Memory B cell (primary cell): ENCODE measurements at places on chromosomes 6 and 20.

DNA sequence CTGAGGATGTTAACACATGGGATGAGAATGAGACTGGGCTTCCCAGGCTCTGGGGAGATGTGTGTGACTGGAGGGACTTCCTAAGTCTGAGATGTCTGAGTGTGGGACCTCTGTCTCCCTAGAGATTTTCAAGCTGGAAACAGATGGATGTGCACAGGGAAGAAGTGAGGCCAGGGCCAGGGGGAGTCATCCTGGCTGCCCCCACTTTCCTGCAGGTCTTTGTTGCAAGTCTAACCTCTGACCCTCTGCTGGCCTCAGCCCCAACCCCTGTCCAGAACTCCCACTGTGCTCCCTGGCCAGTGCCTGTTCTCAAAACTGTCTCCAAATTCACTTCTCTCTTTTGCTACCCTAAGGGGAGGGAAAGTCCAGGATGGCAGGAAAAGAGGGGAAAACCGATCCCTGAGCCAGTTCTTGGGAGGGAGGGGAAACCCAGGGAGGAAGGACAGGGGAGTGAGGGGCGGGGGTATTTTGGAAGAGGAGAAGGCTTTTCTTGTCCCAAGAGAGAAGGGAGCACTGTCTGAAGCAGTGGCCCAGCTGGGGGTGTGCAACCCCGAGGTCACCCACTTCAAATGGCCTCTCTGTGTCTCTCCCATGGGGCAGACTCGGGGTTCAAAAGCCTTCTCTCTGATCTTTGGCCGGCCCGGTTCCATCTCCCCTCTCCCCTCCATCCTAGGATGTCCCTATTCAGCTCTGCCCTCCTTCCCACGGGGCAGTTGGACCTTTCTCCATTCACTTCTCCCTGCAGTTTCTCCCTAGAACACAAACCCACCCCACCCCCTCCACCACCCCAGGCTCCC lies 3.1 kb downstream of the PPP1R18 start:
- peaks cover 45% of the 10 kb centered on the region for H3K36me3 ChIP-seq
- DNase-seq: no peak
- peak overlapping the region; percentile 98 for H3K4me3 ChIP-seq

DNA sequence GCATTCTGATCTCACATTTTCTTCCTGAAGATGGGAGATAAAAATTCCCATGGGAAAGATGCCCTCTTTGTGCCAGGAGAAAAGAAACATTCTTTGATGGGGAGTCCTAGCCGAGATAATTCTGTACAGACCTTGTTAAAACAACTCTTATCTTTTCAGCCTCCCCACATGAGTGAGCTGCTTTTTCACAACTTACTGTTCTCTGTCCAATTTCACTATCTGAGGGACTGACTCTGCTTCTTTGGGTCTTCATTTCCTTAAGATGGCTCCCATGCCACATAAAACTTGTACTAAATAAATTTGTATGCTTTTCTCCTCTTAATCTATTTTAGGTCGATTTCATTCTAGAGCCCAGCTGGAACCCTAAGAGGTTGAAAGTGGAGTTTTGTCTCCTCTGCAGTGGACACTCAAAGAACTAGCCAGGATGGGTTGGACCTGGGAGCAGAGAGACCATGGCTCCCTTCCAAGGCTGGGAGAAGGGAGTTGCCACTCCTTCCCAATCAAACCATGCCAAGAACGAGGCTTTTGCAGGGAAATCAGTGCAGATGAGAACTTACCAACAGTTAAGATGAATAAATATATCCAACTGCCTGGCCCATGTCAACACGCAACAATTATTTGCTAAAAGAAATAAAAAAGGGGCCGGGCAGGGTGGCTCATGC lies 285.8 kb upstream of the SULF2 start:
- no peaks in the 10 kb centered on the region for H3K36me3 ChIP-seq
- H3K4me3 ChIP-seq: no peak overlapping the region

- DNase-seq: no peak
- no peaks in the 10 kb centered on the region for H3K36me3 ChIP-seq
- H3K4me3 ChIP-seq: no peak overlapping the region
- H3K4me1 ChIP-seq: peaks cover 9% of the 10 kb centered on the region
- peaks cover 12% of the 10 kb centered on the region for H3K27me3 ChIP-seq
- no peak overlapping the region for H3K27ac ChIP-seq
These were observed 36.2 kb upstream of the E2F3 start for GRCh38 chr6:20365456-20365855.

DNA sequence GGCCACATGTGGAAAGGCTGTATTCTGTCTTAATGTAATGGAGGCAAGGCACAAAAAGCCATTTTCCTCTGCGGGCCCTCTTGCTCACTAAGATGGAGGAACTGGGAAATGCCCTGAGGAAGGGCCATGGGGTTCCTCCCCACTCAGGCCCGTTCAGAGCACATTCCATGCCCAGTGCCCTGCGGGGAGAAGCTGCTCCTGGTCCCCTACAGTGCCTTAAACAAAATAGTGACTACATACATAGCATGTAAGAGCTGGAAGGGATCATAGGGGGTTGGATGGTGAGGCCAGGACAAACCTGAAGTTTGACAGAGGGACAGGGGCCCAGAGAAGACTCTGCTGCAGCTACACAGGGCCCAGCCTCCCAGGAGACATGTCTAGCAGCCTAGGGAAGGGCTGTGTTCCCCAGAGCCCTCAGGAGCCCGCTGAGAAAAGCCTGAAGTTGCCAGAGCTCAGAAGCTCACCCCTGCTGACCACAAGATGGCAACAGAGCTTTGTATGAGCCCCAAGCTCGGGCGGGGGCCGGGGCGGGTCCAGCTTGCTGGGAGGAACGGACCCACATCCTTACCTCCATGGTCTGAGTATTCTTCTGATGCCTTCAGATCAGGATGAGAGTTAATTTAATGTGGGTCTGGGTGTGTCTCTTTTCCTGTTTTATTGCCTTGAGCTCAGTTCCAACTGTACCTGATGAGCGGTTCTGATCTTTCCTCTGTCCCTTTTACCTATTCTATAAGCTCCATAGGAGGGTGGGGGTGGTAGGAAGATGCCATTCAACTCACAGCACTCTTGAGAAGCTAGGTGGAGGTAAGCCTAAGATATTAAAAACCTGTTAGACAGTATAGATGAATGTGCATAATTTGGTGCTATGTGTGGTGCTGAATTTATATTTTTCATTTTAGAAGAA lies 242.9 kb downstream of the CDC5L start:
- H3K4me1 ChIP-seq: no peaks in the 10 kb centered on the region
- no peak overlapping the region for H3K27ac ChIP-seq
- H3K4me3 ChIP-seq: no peak overlapping the region
- H3K27me3 ChIP-seq: peaks cover 16% of the 10 kb centered on the region
- DNase-seq: no peak

- DNase-seq: no peak
- H3K4me3 ChIP-seq: no peak overlapping the region
- H3K27ac ChIP-seq: no peak overlapping the region
- no peaks in the 10 kb centered on the region for H3K27me3 ChIP-seq
These were observed 682.8 kb downstream of the KIF16B start for GRCh38 chr20:15890407-15890982.

DNA sequence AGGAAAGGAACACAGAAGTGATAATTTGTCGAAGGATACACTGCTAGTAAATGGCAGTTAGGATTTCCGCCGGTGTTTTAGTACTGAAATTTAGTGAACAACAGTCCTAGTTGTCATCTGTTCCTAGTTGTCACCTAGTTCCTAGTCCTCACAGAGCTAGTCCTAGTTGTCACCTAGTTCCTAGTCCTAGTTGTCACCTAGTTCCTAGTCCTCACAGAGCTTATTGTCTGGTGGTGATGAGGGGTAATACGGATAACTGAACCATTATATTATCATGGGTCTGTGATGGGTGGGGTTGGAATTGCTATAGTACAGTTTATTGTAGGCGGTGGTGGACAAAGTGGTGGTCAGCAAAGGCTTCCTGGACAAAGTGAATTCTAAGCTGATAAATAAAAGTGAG lies 1.8 kb downstream of the SNRNP48 start:
- H3K4me3 ChIP-seq: peak overlapping the region; percentile 1
- peaks cover 11% of the 10 kb centered on the region for H3K36me3 ChIP-seq
- H3K4me1 ChIP-seq: peaks cover 28% of the 10 kb centered on the region
- H3K27ac ChIP-seq: peak overlapping the region; percentile 4

GRCh38 chr6:13708736-13709135 lies 2.9 kb downstream of the RANBP9 start:
- H3K4me1 ChIP-seq: peaks cover 20% of the 10 kb centered on the region
- no peaks in the 10 kb centered on the region for H3K27me3 ChIP-seq
- DNase-seq: no peak
- H3K27ac ChIP-seq: peak overlapping the region; percentile 80
- H3K4me3 ChIP-seq: peak overlapping the region; percentile 86
- H3K36me3 ChIP-seq: no peaks in the 10 kb centered on the region

DNA sequence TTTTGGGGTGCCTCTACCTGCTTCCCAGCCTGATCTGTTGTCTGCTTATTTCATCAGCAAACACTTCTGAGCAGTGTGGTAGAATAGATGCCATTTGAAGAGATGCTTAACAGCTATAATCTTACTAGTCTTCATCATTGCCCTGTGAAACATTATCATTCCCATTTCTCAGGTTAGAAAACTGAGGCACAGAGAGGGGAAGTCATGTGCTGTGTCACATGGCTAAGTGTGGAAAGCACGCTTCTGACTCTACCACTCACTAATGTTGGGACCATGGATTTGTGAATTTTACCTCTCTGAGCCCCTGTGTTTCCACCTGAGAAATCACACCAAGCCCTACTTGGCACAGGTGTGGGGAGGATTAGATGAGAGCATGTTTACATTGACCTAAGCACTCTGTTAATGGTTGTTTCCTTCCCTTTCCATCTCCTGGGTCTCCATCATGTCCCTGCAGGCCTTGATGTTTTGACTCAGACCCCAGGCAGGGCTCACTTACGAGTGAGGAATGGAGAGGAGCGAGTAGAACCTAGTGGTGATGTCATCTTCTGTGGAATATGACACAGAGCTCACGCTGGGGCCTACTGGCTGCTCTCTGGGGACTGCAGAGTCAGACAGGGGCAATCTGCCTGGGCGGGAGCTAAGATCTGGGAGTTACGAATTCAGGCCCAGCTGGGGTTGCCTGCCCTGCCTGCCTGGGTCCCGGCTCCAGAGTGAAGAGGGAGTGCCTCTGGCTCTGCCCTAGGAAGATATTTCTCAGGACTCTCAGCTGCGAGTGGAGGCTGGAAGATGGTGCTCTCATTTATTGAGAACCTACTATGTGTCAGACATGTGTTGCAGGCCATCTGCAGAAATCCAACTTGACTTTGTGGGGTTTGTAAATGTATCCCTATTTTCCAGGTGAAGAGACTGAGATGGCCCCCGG lies 64.3 kb downstream of the CDH22 start:
- H3K4me3 ChIP-seq: no peak overlapping the region
- peaks cover 21% of the 10 kb centered on the region for H3K27me3 ChIP-seq
- peaks cover 4% of the 10 kb centered on the region for H3K4me1 ChIP-seq
- DNase-seq: no peak
- no peak overlapping the region for H3K27ac ChIP-seq

- no peak overlapping the region for H3K27ac ChIP-seq
- H3K36me3 ChIP-seq: peaks cover 9% of the 10 kb centered on the region
- no peaks in the 10 kb centered on the region for H3K4me1 ChIP-seq
- H3K4me3 ChIP-seq: no peak overlapping the region
- no peak for DNase-seq
These were observed 212.9 kb downstream of the COL19A1 start for GRCh38 chr6:70079241-70079640.

GRCh38 chr20:39946931-39947330 lies 742.1 kb downstream of the MAFB start:
- no peak overlapping the region for H3K27ac ChIP-seq
- no peaks in the 10 kb centered on the region for H3K36me3 ChIP-seq
- DNase-seq: no peak
- H3K4me3 ChIP-seq: no peak overlapping the region
- H3K27me3 ChIP-seq: peaks cover 6% of the 10 kb centered on the region
- H3K4me1 ChIP-seq: no peaks in the 10 kb centered on the region

- H3K27me3 ChIP-seq: peaks cover 18% of the 10 kb centered on the region
- H3K4me3 ChIP-seq: no peak overlapping the region
- H3K36me3 ChIP-seq: no peaks in the 10 kb centered on the region
- H3K27ac ChIP-seq: no peak overlapping the region
- DNase-seq: no peak
These were observed 38.7 kb downstream of the SPDEF start for GRCh38 chr6:34517461-34517881.

GRCh38 chr6:147173140-147173539 lies 31.1 kb upstream of the STXBP5 start:
- no peak overlapping the region for H3K4me3 ChIP-seq
- H3K27ac ChIP-seq: no peak overlapping the region
- no peaks in the 10 kb centered on the region for H3K4me1 ChIP-seq
- DNase-seq: no peak
- H3K36me3 ChIP-seq: no peaks in the 10 kb centered on the region
- H3K27me3 ChIP-seq: no peaks in the 10 kb centered on the region

DNA sequence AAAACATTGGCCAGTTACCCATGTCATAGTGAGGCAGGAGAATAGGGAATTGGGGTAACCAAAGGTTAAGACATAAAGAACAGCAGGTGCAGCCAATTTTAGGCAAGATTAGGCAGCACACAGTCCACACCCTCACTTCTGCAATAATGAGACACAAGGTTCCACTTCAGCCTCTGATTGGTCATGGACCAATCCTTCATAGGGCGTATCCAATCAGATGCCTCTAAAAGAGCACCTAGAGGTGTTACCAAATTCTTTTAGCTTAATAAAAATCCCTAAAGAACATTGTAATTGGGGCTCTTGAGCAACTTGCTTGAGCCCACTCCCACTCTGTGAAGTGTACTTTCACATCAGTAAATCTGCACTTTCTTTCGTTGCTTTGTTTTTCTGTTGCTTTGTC lies 302.4 kb downstream of the PREX1 start:
- no peak for DNase-seq
- H3K4me1 ChIP-seq: peaks cover 2% of the 10 kb centered on the region
- no peak overlapping the region for H3K27ac ChIP-seq

- H3K36me3 ChIP-seq: no peaks in the 10 kb centered on the region
- no peaks in the 10 kb centered on the region for H3K27me3 ChIP-seq
- no peak overlapping the region for H3K4me3 ChIP-seq
- no peak overlapping the region for H3K27ac ChIP-seq
- no peak for DNase-seq
These were observed 258.4 kb downstream of the HDGFL1 start for GRCh38 chr6:22827760-22828159.

DNA sequence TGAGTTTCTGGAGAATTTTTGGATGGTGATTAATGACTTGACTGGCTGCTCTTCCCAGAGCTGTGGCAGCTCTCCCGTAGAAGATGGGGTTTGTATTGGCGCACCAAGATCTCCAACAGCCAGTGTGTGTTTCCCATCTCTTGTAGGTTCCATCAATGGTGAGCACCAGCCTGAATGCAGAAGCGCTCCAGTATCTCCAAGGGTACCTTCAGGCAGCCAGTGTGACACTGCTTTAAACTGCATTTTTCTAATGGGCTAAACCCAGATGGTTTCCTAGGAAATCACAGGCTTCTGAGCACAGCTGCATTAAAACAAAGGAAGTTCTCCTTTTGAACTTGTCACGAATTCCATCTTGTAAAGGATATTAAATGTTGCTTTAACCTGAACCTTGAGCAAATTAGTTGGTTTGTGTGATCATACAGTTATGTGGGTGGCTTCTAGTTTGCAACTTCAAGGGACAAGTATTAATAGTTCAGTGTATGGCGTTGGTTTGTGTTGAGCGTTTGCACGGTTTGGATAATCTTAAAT lies 50.2 kb downstream of the CSE1L start:
- H3K36me3 ChIP-seq: peaks cover 21% of the 10 kb centered on the region
- H3K4me1 ChIP-seq: peaks cover 10% of the 10 kb centered on the region
- no peak overlapping the region for H3K4me3 ChIP-seq
- no peaks in the 10 kb centered on the region for H3K27me3 ChIP-seq
- no peak for DNase-seq
- H3K27ac ChIP-seq: no peak overlapping the region
